Omental fat pad (tissue), 4 donors: ENCODE measurements at places on chromosomes 16 and 17. TPM values are rescaled to one million over a fixed set of nuclear protein-coding genes. Genes with fewer than 3 reads are reported as not detected.

DNA sequence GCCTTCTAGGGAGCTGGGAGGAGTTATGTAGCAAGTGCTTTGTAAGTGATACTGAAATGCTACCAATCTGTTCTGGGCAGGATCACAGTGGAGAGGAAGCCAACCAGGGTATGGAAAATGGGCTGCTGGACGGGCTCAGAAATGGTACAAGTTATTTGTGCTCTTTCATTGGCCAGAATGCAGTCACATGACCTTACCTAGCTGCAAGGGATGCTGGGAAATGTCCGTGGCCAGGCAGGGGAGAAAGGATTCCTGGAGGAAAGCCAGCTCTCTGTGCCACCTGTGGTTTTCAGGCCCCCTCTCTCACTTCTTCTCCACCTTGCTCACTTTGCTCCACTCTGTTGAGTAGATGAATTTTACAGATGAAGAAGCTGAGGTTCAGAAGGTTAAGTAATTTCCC, 4.8 kb downstream of the EEF2K start:
- no peak for DNase-seq

Gene NOL3
- 60.4 TPM for total RNA-seq

- DNase-seq, result no peak
These were observed 36.8 kb downstream of the RPGRIP1L start for GRCh38 chr16:53666786-53667415.

- no peak for DNase-seq
These were observed 2.5 kb downstream of the TLCD3B start for GRCh38 chr16:30028438-30029076.

Gene KLHL10
- total RNA-seq, result 0.63 TPM

DNA sequence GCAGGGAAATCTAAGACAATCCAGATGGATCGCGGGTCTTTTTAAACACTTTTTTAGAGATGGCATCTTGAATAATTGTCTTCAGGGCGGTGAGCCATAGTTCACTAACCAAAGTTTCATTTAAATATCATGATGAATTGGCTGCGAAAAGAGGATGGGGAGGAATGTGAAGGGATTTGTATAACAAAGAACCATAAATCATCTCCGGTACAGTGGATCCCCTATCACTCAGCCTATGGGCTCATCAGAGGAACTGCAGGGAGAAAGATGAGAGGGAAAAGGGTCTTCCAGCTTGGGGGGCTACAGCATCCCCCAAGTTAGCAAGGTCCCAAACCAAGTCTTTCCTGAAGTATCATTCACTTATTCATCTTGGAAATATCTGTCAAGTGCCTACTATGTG, 16.7 kb upstream of the DDX52 start:
- DNase-seq, result no peak

DNA sequence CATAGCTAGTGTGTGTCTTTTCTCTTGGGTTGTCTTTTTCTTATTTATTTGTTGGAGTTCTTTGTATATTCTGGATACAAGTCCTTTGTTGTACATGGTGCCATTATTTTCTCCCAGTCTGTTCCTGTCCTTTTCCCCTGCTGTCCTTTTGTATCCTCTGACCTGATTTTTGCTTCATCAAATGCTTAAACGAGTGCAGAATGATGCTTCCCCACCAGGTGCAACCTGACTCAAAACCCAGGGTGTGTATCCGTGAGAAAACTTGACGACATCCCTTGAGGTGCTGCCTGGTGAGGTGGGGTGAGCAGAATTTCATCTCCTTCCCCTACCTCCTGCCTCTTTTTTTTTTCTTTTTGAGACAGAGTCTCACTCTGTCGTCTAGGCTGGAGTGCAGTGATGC, 88.6 kb downstream of the NTN1 start:
- no peak for DNase-seq

DNA sequence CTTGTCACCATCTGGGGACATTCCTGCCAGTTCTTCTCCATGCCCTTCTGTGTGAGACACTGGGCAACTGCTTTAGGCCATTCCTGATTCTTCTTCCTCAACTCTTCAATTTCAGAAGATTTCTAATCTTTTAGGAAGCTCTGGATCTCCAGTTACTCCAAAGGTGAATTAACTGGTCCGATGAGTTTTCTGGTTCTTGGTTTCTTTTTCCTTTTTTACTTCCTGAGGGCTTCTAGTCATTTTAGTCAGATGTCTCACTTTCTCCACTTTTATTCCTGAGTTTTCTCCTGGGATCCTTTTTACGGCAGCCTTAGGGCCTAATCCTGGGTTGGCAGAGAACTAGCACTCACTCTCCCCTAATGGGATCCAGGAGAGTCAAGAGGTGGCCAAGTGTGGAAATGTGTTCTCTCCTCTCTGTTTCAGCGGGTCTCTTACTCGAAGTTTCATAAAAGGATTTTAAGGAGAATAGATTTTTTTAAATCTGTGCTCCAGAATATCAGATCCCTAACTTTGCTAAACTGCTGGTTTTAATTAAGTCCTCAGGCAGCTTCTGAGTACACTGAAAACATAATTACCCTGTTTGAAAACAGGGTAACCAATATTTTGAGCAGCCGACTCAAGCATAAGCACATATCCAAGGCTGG, 107.6 kb downstream of the RMI2 start:
- no peak for DNase-seq

- no peak for DNase-seq
These were observed 238.7 kb upstream of the TOX3 start for GRCh38 chr16:52785653-52786052.

Gene NLRC3
- total RNA-seq, result 4.1 TPM

Gene CTF1
- 2.0 TPM for total RNA-seq
